ENCODE measurements at places on chromosomes 4 and X.
A peak's percentile ranks its signal among the peaks of the same experiment; 100 is the strongest.

DNA sequence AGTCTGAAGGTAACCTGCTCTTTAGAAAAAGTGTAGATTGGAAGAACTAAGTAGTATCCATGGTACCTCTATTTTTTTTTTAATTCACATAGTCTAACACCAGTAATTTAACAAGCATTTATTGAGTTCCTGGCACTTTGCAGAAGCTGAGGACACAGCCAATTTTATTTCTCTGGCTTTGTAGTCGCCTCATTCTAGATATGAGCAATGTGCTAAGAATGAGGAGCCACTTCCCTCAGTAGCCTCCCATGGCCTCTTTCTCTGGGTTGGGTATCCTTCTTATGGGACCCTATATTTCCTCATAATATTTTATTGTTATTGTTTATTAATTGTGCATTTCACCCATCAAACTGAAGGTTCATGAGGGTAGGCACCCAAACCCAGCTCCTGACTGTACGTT lies 67.6 kb downstream of the ENPEP start:
- DNase-seq, result no peak

DNA sequence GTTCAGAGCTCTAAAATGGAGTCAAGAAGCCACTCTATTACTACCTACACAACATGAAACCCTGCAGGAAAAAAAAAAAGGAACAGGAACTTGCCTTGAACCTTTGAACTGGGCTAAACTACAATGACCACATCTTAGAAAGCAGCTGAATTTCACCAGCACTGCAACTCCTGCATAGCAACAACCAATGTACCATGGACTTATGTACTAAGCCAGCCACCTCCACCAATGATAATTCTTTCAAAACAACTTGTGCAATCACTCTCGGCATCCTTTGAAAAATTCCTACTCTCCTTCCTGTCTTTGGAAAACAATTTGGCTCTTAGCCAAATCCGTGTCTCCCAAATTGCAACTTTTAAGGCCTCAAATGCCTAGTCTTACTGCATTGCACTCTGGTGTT lies 26.8 kb upstream of the FMR1 start:
- no peak for DNase-seq

DNA sequence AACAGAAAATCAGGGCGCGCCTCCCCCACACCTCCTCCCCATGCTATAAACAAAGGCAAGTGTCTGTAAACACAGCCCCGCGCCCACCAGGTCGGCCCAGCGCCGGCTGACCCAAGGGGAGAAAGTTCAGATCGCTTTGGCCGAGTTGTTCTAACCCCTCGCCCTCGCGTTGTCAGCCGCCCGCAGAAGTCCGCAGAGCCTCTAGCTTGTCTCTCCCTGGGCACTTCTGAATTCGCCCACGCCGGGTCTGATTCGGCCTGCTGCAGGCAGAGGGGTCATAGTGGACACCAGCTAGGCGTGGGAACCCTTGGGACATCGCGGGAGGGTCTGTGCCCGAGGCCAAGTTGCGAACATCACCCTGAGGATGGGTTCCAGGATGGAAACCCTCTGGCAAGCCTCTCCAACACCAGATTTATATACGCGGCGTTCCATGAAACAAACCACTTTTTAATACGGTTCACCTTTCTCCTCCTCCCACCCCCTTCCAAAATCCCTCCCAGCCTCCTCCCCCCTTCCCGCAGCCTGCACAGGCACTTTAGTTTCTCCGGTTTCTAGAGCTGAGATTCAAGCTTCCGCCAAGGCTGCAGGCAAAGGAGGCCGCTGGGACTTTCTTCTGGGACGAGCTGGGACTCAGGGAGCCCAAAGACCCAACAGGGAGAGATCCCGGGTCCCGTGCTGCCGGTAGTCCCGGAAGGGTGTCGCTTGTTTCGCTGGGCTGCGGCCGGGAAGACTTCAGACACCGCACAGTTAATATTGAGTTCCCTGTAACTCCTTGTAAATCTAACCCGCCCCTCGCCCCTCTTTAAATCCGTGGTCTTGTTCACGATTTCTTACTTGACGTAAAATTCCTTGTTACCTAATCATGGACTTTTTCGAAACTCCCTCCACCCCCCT lies 4.7 kb downstream of the HAND2 start:
- DNase-seq, result no peak

DNA sequence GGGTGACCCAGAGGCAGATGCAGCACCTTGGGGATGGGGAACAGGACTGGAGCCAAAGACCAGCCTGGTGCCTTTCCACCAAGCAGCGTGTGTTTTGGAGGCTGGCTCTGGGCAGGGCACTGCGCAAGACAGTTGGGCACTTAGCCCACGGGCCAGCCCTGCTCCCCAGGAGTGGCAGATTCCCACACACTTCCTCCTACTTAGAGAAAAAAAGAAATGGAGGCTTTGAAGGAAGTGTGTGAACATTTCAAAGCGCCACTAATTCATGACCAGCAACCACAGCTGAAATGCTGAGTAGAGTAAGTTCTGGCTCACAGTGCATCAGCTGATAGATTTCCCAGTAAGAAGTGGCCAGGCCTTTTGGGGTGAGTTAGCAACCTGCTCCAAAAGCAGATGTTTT lies 54.9 kb upstream of the LGI2 start:
- no peak for DNase-seq

DNA sequence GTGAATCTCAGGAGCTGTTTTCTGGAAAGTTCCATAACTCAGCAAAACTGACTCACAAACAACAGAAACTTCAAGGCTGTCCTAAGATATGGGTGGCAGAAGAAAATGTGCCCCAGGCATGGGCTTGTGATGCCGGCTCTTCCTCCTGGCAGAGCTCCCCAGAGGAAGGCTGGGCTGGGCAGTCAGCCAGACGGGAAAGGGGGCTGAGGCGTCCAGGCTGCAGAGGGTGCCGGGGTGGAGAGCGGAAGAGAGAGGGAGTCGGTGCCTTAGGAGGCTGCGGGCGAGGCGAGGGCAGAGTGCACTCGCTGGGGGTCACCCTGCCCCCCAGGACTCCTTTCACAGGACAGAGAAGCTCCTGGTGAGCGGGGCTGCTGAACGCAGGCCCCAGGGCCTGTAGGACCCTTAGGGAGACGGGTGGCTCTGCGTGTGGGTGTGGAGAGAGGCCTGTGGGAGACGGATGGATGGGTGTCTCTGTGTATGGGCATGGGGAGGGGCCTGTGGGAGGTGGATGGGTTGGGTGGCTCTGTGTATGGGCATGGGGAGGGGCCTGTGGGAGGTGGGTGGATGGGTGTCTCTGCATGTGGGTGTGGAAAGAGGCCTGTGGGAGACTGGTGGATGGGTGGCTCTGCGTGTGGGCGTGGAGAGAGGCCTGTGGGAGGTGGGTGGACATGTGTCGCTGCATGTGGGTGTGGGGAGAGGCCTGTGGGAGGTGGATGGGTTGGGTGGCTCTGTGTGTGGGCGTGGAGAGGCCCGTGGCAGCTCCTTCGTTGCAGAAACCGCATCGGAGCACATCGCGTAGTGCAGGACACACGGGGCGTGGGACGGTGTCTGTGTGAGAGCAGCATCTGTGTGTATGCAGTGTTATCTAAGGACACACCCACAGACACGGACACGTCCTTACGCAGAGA lies 15.9 kb downstream of the PCGF3 start:
- DNase-seq, result no peak

GRCh38 chr4:183430317-183430993 lies 14.0 kb upstream of the CDKN2AIP start:
- no peak for DNase-seq

GRCh38 chr4:140300271-140300970 lies 73.0 kb upstream of the SCOC start:
- peak; percentile 4 for DNase-seq

GRCh38 chr4:174192943-174193342 lies 90.5 kb downstream of the FBXO8 start:
- no peak for DNase-seq

DNA sequence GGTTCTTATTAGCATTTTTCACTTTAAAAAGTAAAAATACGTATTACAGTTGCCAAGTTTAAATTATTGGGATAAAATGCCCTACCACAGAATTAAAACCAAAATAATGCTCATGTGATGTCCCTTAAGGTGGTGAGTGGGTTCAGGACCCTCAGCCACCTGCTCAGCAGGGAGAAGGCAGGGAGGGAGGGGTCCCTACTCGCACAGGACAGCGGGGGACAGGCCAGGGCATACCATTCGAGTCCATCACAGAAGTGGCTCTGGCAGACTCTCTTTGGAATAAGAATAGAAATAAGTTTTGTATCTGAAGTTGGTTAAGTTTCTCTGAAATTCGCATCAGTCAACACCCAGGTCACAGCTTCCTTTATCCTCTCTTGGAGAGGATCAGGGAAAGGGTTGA lies 37.7 kb downstream of the NOP14 start:
- no peak for DNase-seq

GRCh38 chr4:77959566-77960338 lies 97.1 kb downstream of the MRPL1 start:
- DNase-seq, result peak; percentile 80

GRCh38 chr4:179095585-179096221 lies 1653.5 kb upstream of the AGA start:
- DNase-seq, result peak; percentile 16

DNA sequence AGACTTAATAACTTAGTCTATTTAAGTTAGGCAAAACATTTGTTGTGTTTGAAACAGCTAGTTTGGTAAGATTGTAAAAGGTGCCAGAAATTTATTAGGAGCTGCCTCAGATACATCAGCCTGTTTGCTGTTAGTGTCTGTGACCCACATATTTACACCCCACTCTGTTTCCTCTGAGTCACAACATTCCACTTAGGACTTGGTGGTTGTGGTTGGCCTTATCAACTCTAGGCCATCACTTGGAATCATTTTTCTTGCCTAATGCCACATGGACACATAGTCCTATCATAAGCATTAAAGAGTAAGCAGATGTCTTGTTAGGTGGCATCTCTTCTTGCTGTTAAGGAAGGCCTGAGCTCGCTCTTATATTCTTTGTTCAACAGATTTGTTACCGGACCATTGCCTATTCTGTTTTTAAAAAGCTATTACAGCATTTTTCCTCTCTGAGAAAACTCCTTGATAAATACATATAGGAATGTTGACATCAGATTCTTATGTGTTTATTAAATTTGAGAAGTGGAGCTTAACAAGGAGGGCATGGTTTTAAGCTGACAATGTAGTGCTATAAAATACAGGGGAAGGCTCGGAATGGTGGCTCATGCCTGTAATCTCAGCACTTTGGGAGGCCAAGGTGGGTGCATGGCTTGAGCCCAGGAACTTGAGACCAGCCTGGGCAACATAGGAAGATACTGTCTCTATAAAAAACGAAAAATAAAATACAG lies 51.2 kb upstream of the PGRMC2 start:
- peak; percentile 57 for DNase-seq

GRCh38 chr4:155908187-155909139 lies 5.0 kb downstream of the TDO2 start:
- no peak for DNase-seq

DNA sequence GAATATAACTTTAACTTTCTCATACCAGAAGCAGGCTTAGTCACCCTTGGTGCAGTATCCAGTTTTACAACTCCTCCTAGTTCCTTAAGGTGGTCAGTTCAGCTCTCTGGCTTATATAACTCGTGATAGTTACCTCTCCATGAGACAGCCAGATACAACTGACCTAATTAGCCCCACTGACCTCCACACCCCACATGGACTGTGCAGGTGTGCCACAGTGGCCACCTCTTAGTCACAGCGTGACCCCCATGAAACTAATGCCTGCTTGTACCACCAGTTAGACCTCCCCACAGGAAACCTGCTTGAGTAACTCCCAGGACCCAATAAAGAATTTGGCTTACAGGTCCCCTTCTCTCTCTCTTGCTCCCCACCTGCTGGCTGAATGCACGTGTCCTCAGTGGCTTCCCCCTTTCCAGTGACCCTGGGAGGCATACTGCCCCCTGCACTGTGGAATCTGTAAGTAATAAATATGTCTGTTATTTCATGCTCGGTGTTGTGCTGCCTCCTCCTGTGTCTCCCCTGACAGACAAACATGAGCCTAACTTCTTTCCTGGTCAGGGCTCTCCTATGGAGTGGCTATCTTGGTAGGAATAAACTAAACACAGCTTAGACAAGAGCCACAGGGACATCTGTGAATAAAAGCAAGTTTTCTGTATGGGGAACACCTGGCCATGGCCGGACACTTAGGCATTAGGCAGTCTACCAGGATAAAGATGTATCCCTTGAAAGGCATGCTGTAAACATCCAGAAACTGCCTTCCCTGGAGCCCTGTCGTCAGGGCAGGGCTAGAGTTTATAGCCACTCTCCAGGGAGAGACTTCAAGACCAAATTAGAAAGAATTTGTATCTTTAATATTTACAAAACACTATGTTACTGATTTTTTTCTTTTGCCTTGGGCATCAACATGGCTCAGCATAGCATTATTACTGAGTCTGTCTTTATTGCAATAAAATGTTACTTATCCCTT lies 209.7 kb upstream of the BOD1L1 start:
- DNase-seq, result no peak

DNA sequence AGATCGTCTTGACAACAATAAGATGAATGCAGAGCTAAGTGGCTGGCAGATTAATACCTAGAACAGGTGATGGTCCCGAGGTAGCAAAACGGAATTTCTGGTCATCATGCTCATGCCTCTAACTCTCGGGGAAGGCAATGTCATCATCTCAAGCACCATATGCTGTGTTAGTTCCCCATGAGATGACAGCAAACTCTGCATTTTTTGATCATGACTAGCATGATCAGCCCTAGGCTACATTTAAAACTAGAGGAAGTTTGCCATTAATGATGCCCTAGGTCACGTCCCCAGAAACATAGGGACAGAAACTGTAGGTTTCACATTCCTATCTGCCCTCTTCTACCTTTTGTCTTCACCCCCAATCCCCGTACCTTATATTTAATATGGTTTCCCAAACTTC lies 11.6 kb downstream of the LPAR4 start:
- DNase-seq, result no peak

DNA sequence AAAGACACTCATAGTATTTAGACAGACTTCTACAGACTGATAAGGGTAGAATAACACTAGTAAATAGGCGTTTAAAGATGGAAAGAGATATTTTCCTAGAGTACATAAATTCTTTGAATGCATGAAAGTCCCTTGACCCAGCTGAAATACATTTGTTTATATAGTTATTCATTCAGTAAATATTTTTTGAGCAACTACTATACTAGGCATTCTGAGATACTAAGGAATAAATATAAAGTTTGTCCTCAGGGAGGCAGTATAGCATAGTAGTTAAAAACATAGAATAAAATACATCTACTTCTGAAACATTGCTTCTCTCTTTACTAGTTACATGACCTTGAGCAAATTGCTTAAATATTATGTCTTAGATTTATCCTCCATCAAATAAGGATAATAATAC lies 27.4 kb downstream of the HMGN5 start:
- peak; percentile 69 for DNase-seq

DNA sequence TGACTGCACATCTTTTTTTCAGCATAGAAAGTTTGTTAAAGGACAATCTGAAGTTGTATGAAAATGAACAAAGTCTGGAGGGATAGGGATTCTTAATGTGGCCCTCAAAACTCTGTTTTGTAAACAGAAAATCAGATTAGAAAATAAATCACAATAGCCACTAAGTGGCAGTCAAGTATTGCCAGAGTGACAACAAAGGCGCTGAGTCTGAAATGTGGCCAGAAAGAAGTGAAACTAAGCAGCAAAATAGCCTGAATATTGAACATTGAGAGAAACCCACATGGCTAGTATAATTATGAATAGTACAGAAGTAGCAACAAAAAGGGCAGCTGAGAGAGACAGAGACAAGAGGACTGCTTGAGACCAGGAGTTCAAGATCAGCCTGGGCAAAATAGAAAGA lies 81.1 kb upstream of the CT45A1 start:
- peak; percentile 3 for DNase-seq
